ENCODE measurements at places on chromosomes 12 and 14.
A peak's percentile ranks its signal among the peaks of the same experiment; 100 is the strongest.

GRCh38 chr14:106811162-106811561 is 1284.8 kb downstream of the TMEM121 start:
- H3K4me1 ChIP-seq, result peaks cover 9% of the 10 kb centered on the region
- no peak for DNase-seq
- no peak overlapping the region for H3K27ac ChIP-seq
- no peak overlapping the region for H3K4me3 ChIP-seq
- no peaks in the 10 kb centered on the region for H3K36me3 ChIP-seq

DNA sequence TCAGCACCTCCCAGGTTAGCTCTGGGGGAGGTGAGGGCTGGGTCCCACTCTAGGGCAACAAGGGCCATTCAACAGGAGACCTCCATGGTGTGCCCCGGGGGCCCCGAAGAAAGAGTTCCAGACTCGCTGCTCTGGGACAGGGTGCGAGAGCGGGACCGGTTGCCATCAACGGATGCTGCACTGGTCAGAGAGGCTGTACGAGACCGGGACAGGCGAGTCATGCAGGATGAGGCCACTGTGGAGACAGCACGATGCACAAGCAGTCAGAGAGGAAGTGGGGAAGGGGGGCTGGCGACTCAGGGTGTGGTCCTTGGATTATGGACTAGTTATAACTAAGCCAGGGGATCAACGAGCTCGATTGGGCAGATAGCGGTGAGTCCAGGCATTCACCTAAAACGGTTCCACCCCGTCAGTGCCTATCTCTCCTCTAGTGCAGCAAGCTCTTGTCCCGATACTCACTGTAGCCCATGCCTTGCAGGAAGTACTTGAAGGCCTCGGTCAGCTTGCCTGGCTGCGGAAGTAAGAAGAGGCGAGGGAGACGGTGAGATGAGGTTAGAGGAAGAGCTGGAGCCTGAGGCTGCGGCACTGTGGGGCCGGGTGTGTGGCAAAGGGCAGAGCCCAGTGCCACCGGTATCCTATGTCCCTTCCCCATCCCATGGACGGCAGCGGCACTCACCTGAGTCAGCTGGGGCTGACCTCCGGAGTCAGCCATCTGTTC is 7.2 kb downstream of the NDRG2 start:
- H3K4me3 ChIP-seq, result no peak overlapping the region
- no peak for DNase-seq
- no peaks in the 10 kb centered on the region for H3K4me1 ChIP-seq
- H3K27ac ChIP-seq, result no peak overlapping the region
- peaks cover 14% of the 10 kb centered on the region for H3K27me3 ChIP-seq

- peaks cover 5% of the 10 kb centered on the region for H3K4me1 ChIP-seq
- H3K27ac ChIP-seq, result peak overlapping the region; percentile 87
- no peaks in the 10 kb centered on the region for H3K27me3 ChIP-seq
- no peak overlapping the region for H3K4me3 ChIP-seq
- DNase-seq, result no peak
Measured at GRCh38 chr14:35215110-35215813, 76.9 kb upstream of the PSMA6 start.

- peak overlapping the region; percentile 95 for H3K27ac ChIP-seq
- H3K4me1 ChIP-seq, result peaks cover 68% of the 10 kb centered on the region
- peak overlapping the region; percentile 52 for H3K4me3 ChIP-seq
- no peaks in the 10 kb centered on the region for H3K27me3 ChIP-seq
- peak; percentile 33 for DNase-seq
Measured at GRCh38 chr14:61461808-61462275, 140.5 kb downstream of the PRKCH start.

- no peaks in the 10 kb centered on the region for H3K27me3 ChIP-seq
- DNase-seq, result no peak
Measured at GRCh38 chr12:68866950-68867349, 59.0 kb downstream of the MDM2 start.

- DNase-seq, result peak; percentile 46
- H3K27ac ChIP-seq, result peak overlapping the region; percentile 99
- H3K36me3 ChIP-seq, result peaks cover 3% of the 10 kb centered on the region
- peaks cover 71% of the 10 kb centered on the region for H3K27me3 ChIP-seq
- peak overlapping the region; percentile 81 for H3K4me3 ChIP-seq
Measured at GRCh38 chr14:20624495-20625070, 16.9 kb downstream of the OR6S1 start.

DNA sequence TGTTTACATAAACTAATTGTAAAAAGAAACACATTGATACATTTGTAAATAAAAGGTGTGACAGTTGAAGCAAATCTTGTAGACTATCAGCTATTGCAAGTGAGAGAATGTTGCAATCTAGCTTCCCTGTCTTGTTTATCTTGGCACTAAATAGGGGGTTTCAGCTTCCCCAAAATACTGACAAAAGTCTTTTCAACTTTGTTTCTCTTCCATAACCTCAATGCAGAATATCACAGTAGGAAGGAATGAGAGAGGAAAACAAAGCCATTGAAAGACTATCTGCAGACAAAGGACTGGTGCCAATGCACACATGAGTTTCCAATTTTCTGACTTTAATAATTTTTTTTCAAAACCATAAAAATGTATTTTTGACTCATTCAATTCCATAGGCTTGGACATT is 886.2 kb upstream of the MGAT4C start:
- no peaks in the 10 kb centered on the region for H3K27me3 ChIP-seq
- H3K36me3 ChIP-seq, result no peaks in the 10 kb centered on the region
- H3K4me1 ChIP-seq, result no peaks in the 10 kb centered on the region

GRCh38 chr12:100688451-100688864 is 106.1 kb upstream of the ANO4 start:
- H3K27ac ChIP-seq, result no peak overlapping the region
- no peak for DNase-seq

GRCh38 chr14:62896932-62897456 is 148.3 kb downstream of the KCNH5 start:
- H3K36me3 ChIP-seq, result no peaks in the 10 kb centered on the region
- H3K4me3 ChIP-seq, result no peak overlapping the region
- H3K4me1 ChIP-seq, result no peaks in the 10 kb centered on the region
- H3K27me3 ChIP-seq, result no peaks in the 10 kb centered on the region

- no peak overlapping the region for H3K27ac ChIP-seq
- H3K4me1 ChIP-seq, result peaks cover 47% of the 10 kb centered on the region
- no peak overlapping the region for H3K4me3 ChIP-seq
- DNase-seq, result no peak
- no peaks in the 10 kb centered on the region for H3K27me3 ChIP-seq
Measured at GRCh38 chr12:132448463-132448820, 41.5 kb upstream of the FBRSL1 start.

- no peak overlapping the region for H3K4me3 ChIP-seq
- DNase-seq, result no peak
- H3K27me3 ChIP-seq, result no peaks in the 10 kb centered on the region
- peaks cover 4% of the 10 kb centered on the region for H3K36me3 ChIP-seq
Measured at GRCh38 chr12:93108985-93109384, 179.9 kb upstream of the EEA1 start.

- no peaks in the 10 kb centered on the region for H3K4me1 ChIP-seq
- no peak overlapping the region for H3K4me3 ChIP-seq
- no peak overlapping the region for H3K27ac ChIP-seq
- peaks cover 18% of the 10 kb centered on the region for H3K27me3 ChIP-seq
Measured at GRCh38 chr14:95039993-95040348, 117.4 kb downstream of the DICER1 start.

DNA sequence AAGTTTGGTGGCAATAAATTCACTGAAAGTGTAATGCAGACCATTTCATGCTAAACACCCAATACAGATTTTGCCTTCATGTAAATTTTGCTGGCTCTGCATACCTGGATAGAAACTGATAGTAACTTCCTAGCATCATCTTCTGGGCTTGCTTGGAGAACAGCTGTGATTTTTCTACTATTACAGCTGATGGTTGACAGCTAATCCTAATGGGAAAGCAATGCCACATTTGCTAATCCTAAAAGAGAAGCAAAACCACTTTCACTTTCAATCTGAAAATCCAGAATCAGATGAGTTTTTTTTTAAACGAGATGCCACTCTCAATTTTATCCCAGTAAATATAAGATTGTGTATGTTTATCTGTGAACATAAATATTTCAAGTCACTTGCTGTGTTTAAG is 1035.9 kb downstream of the TRHDE start:
- no peaks in the 10 kb centered on the region for H3K27me3 ChIP-seq
- no peak for DNase-seq
- no peaks in the 10 kb centered on the region for H3K4me1 ChIP-seq
- H3K36me3 ChIP-seq, result no peaks in the 10 kb centered on the region

DNA sequence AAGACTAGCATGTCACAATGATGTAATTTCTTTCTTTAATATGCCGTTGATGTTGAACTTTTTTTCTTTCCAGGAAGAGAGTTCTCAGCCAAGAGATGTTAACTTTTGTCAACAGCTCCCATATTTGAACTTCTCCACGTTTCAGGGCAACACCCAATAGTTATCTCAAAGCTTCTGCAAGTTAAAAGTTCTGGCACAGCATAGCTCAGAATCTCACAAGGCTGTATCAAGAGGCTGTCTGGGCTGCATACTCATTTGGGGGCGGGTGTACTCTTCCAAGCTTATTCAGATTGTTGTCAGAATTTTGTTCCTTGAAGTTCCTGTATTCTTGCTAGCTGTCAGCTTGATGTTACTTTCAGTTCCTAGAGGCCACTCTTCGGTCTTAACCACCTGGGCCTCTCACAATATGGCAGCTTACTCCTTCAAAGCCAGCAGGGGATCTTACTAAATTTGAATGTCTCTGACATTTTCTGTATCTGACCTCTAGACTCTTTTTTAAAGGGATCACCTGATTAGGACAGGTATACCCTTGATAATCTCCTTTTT is 38.9 kb downstream of the KCNC2 start:
- H3K27ac ChIP-seq, result no peak overlapping the region
- peaks cover 11% of the 10 kb centered on the region for H3K27me3 ChIP-seq
- H3K36me3 ChIP-seq, result no peaks in the 10 kb centered on the region
- H3K4me1 ChIP-seq, result no peaks in the 10 kb centered on the region
- no peak overlapping the region for H3K4me3 ChIP-seq

DNA sequence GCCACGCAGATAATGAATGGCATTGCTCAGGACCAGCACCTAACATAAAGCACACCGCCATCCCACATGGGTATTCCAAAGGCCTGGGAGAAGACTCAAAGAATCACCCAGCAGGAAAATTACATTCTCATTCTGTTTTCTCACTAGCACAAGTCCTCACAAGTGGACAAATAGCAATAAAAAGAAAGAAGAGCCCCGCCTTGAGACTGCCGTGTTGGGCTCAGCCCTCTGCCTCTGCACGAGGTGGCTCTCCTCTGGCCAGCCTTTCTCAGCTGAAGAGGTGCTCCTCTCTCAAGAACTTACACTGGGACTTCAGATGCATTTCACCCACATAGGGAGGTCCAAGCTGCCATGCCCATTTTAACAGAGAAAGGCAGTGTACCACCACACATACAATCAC is 207.5 kb downstream of the SPTSSA start:
- H3K36me3 ChIP-seq, result no peaks in the 10 kb centered on the region
- no peak overlapping the region for H3K27ac ChIP-seq
- peaks cover 9% of the 10 kb centered on the region for H3K27me3 ChIP-seq
- DNase-seq, result no peak
- no peak overlapping the region for H3K4me3 ChIP-seq

- no peaks in the 10 kb centered on the region for H3K4me1 ChIP-seq
- H3K4me3 ChIP-seq, result no peak overlapping the region
- peaks cover 11% of the 10 kb centered on the region for H3K27me3 ChIP-seq
Measured at GRCh38 chr12:5524116-5524768, 92.3 kb downstream of the NTF3 start.

DNA sequence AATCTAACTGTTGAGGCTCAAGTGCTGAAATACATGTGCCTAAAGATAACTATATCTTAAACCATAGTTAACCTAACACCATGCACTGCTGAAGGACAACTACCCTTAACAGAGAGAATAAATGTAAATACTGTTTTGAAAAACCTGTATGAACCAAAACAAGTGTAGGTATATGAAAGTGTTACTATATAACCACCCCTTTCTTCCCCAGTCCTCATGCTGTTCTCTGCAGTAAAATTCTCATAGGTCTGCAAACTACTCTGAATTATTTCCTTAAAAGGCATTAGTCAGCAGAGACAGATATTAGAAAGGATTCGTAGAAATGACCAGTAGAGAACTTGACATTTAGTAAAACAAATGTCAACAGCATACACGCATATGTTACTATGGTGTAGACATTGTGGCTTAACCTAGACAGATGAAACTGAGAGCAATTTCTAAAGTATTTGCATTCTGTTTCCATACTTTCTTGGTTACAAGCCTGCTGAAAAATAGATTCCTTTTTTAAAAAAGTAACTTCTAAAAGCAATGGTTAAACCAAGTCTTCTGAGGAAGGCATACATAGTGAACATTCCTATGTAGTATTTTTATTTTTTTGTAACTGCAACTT is 13.9 kb downstream of the CSRP2 start:
- DNase-seq, result no peak
- no peak overlapping the region for H3K4me3 ChIP-seq
- no peaks in the 10 kb centered on the region for H3K4me1 ChIP-seq
- H3K36me3 ChIP-seq, result no peaks in the 10 kb centered on the region
- no peak overlapping the region for H3K27ac ChIP-seq
- H3K27me3 ChIP-seq, result peaks cover 17% of the 10 kb centered on the region

DNA sequence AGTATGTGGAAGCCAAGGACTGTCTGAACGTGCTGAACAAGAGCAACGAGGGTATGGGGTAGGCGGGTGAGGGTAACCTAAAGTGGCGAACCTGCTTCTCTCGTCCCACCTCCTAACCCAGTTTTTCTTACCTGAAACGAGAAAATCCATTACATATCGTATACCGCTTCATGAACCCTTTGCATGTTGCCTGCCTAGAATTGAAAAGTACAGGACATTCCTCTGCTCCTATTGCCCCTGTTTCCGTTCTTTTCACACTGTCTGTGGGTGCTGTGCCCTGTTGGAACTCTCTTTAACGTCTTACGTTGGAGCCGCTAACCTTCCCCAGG is 513 bp downstream of the PFDN5 start:
- peak overlapping the region; percentile 94 for H3K27ac ChIP-seq
- H3K36me3 ChIP-seq, result peaks cover 37% of the 10 kb centered on the region
- no peaks in the 10 kb centered on the region for H3K27me3 ChIP-seq
- peaks cover 64% of the 10 kb centered on the region for H3K4me1 ChIP-seq

- H3K27me3 ChIP-seq, result peaks cover 4% of the 10 kb centered on the region
- peaks cover 4% of the 10 kb centered on the region for H3K36me3 ChIP-seq
- DNase-seq, result no peak
- no peak overlapping the region for H3K4me3 ChIP-seq
Measured at GRCh38 chr14:94404561-94404960, 16.2 kb upstream of the SERPINA1 start.

- peak within 1 kb of the TSS; percentile 94 for H3K27ac ChIP-seq
- peaks cover 2% of the 10 kb centered on the region for H3K36me3 ChIP-seq
- H3K4me3 ChIP-seq, result peak within 1 kb of the TSS; percentile 85
- H3K27me3 ChIP-seq, result no peaks in the 10 kb centered on the region
- H3K4me1 ChIP-seq, result peaks cover 31% of the 10 kb centered on the region
Measured at GRCh38 chr14:67674480-67675218, at the start of gene VTI1B. Gene VTI1B (minus strand): TSS chr14:67674632. CDS start chr14:67674489, 143 bp downstream.

GRCh38 chr12:12548713-12549112 is 13.9 kb downstream of the DUSP16 start:
- H3K36me3 ChIP-seq, result no peaks in the 10 kb centered on the region
- H3K4me3 ChIP-seq, result no peak overlapping the region
- H3K4me1 ChIP-seq, result peaks cover 24% of the 10 kb centered on the region
- no peak for DNase-seq
- H3K27ac ChIP-seq, result no peak overlapping the region
